ENCODE measurements at places on chromosomes 4 and X. TPM values are rescaled to one million over a fixed set of nuclear protein-coding genes. Genes with fewer than 3 reads are reported as not detected.

Gene ARMCX1
- 0.45 TPM for total RNA-seq

Gene GRK4
- total RNA-seq = 3.1 TPM

Gene NAA11
- not detected for total RNA-seq

Gene MAMLD1
- total RNA-seq = 5.6 TPM

Gene ARMCX2
- 2.1 TPM for total RNA-seq

Gene IL3RA
- 35.2 TPM for total RNA-seq

Gene TCP11X2
- not detected for total RNA-seq

Gene GPR173
- total RNA-seq = not detected

Gene RRH
- total RNA-seq = 0.23 TPM

DNA sequence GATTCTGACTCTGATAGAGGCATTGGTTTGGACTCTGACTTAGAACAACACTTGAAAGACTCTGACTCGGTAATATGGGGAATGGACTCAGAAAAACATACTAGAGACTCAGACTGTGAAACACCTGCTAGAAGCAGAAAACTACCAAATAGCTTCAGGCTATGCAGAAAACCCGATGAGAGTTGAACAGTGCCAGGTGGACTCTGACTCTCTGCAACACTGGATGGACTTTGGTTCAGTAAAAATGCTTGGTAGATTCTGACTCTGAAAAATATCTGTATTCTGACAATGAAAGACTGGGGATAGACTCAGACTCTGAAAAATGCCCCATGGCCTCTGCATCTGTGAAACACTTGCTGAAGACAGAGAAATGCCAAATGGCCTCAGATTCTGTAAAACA lies 215.1 kb upstream of the HDX start:
- DNase-seq = no peak

DNA sequence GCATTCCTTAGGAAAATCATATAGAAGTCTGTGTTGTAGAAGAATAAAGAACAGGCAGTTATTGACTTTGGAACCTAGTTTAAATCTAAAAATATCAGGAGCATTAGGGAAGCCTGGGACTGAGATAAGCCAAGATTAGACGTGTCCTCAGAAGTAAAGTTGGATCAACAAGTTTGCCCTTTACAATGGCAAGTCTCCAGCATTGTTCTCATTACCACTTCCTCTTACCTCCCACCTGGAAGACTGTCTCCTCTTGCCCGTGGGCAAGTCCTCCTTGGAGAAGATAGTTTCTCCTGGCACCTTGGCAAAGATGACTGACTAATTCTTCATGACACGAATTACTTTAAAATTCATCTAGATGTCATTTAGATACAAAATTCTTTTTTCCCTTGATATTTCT lies 37.8 kb downstream of the CNKSR2 start:
- DNase-seq = no peak

- no peak for DNase-seq
Observed at GRCh38 chrX:115957862-115958490, 212.6 kb upstream of the AGTR2 start.

GRCh38 chr4:80233390-80233789 lies 33.1 kb upstream of the FGF5 start:
- no peak for DNase-seq

DNA sequence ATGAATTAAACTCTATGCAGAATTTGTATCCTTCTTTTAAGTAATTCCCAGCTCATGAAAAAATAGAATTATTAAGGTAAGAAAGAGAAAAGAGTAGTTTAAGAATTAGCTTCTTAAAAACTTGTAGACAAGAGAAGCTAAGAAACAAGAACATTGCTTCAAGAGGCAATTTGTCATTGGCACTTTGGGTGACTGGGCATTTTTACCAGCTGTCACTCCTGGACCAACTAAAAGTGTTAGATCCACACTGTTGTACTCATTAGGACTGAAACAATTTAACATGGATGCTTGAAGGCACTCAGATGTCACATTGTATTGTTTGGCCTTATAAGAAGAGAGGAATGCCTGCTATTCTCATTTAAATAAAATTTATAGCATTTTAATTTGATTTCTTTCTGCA lies 7.4 kb downstream of the COL25A1 start:
- DNase-seq = no peak

GRCh38 chr4:177855507-177856197 lies 413.4 kb upstream of the AGA start:
- DNase-seq = no peak

DNA sequence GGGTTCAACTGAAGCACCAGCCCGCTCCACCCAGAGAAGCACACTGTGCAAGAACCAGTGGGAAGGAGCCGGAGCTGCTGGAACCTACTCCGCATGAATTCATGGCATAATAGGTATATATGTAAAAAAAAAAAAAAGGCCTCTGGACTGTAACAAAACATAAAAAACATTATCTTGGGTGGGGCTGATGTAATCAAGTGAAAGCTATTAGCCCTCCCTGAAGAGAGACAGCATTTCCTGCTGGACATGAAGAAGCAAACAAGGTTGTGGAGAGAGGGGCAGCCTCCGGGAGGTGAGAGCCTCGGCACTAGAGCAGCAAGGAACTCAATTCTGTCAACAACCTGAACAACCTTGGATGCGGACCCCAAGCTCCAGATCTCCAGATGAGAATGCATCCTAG lies 50.7 kb downstream of the PLAC1 start:
- no peak for DNase-seq

GRCh38 chr4:89305712-89306437 lies 1.7 kb downstream of the GPRIN3 start:
- DNase-seq = peak; percentile 56

All from activated CD4-positive, alpha-beta memory T cell treated with anti-CD3 and anti-CD28 coated beads, Interleukin-2, amount 10 ng/mL, durations not matched to agents 7 days and 5 days (primary cell).